ENCODE measurements at places on chromosomes 1 and 21.

DNA sequence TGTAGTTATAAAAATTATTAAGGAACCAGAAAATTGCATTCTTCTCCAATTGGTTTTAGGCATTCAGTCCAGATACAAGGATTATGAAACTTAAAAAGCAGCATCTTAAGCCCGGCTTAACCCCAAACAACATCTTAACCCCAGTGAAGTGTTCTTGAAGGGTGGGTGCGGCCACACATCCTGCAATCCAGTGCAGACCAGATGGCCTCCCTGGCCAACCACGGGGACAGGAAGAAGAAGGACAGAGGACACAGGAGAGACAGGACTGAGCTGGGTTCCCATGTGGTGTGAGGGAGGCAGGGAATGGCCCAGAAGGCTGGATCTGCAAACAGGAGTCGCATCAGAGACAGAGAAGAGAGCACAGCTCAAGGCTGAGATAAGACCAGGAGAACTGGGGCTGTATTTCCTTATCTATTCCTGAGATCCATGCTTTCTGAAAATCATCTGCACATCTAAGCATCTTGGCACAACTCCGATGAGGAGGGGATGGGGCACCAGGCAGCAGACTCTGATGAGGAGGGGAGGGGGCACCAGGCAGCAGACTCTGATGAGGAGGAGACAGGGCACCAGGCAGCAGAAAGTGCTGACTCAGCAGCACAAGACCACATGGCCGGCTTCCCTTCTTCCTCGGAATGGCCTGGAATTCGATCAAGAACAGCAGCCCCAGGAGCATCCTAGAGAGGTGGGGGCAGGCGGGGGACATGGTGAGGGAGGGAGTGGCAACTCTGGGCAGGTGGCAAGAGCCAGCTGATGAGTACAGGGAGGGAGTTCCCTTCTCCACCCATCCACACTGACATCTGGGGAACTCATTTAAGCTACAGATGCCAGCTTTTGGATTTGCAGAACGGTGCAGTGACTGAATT lies 26.6 kb downstream of the ABCG1 start:
- no peak for DNase-seq

DNA sequence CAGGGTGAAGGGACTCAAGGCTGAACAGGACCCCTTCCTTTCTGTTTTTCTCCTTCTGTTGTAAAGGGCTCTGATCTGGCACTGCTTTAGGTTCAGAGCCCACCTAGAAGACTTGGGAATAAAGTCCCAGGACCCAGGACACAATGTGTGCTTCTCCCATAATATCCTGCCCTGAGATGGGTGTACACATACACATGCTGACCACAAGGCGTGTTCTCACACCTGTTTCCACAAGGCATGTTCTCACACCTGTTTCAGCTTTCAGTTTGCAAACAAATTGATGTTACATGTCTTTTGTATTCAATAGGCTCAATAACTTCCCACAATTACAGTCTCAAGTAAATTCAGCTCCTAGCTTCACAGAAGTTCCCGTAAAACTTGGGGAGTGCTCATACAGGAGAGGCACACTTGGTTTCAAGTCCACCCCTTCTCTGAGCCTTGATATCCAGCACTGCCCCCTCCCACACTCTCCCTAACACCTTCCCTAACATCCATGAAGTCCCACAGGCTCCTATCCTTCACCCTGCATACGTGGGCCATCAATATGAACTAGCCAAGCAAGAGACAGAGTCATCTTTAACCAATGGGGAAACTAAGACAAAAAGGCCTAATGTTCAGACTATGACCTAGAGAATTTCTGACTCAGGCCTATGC lies 41.7 kb downstream of the ERI3 start:
- no peak for DNase-seq

- peak; percentile 32 for DNase-seq
Measured at GRCh38 chr1:20233394-20233793, 47.1 kb upstream of the PLA2G2C start.

DNA sequence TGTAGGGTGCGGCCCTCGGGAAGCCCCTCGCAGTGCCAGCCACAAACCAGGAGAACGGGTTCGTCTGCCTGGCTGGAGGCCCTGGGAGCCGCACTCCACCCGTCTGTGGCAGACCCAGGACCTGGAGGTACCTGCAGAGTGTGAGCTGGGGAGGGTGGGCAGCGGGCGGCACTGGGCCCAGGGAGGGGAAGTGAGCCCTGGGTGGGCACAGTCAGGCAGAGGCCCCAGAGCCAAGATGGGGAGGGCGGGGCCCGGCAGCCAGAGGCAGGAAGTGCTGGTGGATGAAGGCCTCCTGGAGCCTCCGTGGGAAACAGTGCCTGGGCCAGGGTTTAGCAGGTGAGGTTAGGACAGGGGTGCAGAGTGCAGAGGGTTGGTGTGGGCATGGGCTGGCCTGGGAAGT lies 4.0 kb upstream of the PEX10 start:
- peak; percentile 65 for DNase-seq

DNA sequence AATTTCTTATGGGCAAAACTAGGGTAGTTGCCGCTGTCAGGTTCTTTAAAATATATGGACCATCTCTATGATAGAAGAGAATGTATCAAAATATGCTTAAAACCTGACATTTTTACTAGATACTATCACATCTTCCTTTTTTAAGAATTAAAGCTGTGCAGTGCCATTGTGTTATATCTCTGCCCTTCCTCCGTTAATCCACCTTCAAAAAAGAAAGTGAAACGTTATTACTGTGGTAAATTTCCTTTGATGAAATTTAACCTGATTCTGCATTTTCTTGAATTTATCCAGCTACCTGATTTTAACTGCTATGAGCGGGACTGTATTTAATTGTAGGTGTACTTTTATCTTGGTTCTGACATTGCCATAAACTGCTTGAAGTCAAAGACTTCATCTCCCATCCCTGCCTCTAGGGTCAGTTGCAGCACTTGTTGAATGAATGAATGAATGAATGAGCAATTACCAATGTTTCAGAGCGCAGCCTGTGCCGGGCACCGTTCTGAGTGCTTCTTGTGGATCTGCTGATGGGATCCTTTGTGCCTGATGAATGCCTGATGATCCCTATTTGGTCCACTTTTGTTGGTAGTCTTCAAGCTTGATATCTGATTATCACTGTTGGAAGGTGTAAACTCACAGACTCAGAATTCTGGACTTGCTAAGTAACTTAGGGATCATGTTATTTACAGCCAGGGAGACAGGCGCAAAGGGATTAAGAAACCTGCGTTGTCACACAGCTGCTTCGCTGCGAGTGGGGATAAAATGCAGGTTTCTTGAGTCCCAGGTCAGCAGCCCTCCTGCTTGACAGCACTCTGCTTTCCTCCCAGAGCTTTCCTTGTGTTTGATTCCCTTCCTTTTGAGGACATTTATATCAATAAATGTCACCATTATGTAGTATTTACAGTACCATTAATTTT lies 30.1 kb downstream of the SMYD2 start:
- no peak for DNase-seq

DNA sequence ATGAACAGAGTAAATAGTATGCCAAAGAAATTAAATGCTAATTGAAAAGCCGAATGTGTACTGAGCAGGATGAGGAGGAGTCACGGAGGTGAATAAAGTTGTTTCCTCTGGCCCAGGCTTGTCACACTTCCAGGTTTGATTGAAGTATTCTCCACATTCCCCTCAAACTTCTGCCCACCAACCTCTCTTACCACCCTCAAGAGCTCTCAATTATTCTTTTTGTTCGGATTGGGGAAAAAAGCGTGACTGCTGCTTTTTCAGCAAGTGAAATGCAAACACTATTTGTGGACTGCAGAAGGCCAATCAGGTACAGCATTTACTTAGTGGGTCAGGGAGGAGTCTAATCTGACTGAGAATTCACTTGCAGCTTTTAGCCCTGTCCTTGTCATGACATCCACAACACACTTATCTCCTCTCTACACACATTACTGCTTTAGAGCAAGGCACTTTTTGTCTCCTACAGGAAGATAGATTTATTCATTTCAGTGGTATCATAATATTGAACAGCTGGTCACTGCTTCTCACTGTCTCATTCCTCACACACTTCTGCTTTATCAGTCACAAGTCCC lies 375.6 kb upstream of the PRMT6 start:
- no peak for DNase-seq

DNA sequence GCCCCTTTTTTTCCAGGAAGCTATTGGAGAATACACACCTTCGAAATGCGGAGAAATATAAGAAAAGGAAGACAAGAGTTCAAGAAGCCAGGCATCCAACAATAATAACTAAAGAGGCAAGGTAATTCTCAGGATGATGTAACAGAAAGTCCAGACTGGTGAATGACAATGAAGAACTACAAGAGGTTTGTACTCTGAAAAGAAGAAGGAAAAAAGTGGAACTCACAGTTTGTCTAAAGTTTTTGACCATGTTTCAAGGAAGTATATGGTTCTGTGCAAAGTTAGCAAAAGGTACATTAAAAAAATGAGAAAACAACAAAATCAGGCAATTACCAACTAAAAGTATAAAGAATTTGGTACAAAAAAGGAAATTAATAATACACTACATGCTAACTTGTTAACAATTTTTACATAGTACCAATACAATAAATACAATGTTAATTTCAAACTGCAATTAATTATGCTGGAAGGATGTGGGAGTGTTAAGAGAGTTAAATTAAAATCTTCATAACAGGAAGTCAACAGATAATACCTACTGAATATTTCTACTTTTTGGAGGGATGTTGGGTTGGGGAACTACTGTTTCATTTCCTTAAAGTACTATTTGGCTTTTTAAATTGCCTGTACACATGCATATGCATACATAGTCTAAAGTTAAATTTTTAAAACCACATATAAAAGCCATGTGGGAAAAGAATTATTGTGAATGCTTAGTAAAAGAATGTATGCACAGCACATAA lies 12.9 kb upstream of the CD55 start:
- no peak for DNase-seq

GRCh38 chr1:11719313-11720032 lies 16.5 kb upstream of the AGTRAP start:
- DNase-seq = peak; percentile 62

GRCh38 chr21:37671381-37671780 lies 244.9 kb downstream of the KCNJ6 start:
- DNase-seq = peak; percentile 27

Measured in epithelial cell of esophagus (primary cell).